ENCODE measurements at places on chromosomes 13 and 19. TPM values are rescaled to one million over a fixed set of nuclear protein-coding genes. Genes with fewer than 3 reads are reported as not detected.

The KLHL1 gene
- total RNA-seq: not detected

The TMEM59L gene
- total RNA-seq: not detected

The PPP1R13L gene
- total RNA-seq: 32.3 TPM

The EEF2 gene
- 2,070 TPM for total RNA-seq

The ZNF709 gene
- 2.3 TPM for total RNA-seq

The PRR19 gene
- 0.32 TPM for total RNA-seq

The VSTM2B gene
- not detected for total RNA-seq

The ZNF729 gene
- total RNA-seq: not detected

The ACER1 gene
- total RNA-seq: not detected

The MBD3L2 gene
- total RNA-seq: not detected

Measured in bladder microvascular endothelial cell (primary cell).